ENCODE measurements at places on chromosomes 6 and 20.

DNA sequence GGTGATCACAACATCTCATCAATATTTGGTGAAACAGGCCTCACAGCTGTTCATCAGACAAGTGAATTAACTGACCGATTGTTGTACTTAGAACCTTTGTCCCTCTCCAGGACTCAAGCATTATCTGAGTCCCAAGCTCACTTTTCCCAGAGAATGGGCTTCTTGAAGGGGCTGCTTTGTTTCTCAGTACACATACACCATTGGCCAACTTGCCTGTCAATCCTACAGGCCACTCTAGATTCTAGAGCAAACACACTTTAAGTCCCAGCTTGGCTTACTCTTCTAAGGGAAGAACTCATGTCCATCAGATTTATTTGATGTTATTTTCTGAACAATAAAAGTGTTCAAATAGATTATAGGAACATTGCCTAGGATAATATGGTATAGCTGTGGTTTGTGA, 249.5 kb downstream of the BCKDHB start:
- DNase-seq, result no peak

DNA sequence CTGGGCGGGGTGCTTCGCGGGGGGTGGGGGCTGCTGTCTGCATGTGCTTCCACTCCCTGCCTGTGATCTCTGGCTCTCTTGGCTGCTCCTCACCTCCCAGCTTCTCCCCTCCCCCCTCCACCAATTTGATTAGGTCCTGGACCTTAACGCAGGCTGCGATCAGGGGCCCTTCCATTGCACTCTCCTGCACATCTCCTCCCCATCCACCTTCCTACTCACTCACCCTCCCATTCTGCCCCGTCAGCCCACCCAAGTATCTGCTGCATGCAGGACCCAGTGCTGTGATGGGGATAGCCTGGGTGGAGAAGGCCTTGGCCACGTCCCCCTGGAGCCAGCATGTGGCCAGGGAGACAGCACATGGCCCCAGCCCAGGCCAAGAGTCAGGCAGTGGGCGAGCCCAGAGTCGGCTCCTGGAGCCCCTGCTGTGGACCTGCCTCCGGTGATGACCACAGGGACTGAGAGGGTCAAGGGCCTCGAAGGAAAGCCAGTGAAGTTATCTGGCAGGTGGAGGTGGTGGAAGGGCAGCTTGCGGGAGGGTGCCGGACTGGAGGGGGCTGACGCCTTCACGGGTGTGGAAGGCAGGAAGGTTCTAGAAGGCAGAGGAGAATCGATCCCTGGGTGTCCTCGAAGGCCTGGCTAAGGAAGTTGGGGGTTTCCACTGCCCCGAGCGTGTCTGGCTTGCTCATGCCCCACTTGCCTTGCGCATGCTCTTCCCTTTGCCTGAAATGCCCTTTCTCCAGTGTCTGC, 40.7 kb downstream of the SRC start:
- no peak for DNase-seq

DNA sequence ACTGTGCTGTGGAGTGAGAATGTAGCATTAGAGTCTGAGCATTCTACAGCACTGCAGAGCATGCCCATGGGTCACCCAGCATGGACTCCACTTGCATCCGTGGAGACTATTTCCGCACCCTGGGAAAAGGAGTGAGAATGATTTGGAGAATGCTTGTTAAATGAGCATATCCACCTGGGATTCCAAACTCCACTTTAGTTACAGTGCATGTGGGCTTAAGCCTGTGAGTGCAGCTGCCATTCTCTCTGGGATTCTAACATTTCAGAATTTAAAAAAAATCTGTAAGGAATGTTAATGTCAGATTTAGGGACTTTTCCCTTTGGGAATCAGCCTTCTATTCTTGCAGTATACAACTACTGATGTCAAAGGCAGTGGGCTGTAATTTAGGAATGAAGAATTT, 33.4 kb downstream of the KIF25 start:
- no peak for DNase-seq

DNA sequence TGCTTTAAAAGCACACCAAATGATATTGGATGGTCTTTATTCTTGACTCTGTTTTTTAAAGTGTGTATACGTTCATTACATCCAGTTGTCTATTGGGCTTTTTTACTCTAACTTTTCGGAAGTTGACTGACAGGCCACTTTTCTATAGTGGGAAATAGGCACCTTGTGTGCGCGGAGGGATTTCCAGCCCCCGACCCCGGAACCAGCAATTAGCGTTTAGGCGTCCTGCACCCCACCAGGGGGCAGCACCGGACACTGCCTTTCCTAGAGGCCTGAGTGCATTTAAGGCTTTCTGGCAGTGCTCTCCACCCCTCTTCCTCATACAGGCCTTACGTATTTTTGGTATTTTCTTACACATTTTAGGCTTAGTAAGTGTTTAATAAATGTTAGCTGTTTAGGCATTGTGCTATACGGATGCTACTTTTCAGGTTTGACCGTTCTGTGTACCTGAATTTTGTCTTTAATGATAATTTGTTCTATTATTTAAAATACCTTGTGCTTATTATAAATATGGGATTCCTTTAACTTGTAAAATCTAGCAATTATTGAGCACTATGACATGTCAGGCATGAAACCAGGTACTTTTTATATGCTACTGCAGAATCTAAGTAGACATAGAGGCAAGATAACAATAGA, 231.8 kb downstream of the BCKDHB start:
- DNase-seq, result peak; percentile 61

DNA sequence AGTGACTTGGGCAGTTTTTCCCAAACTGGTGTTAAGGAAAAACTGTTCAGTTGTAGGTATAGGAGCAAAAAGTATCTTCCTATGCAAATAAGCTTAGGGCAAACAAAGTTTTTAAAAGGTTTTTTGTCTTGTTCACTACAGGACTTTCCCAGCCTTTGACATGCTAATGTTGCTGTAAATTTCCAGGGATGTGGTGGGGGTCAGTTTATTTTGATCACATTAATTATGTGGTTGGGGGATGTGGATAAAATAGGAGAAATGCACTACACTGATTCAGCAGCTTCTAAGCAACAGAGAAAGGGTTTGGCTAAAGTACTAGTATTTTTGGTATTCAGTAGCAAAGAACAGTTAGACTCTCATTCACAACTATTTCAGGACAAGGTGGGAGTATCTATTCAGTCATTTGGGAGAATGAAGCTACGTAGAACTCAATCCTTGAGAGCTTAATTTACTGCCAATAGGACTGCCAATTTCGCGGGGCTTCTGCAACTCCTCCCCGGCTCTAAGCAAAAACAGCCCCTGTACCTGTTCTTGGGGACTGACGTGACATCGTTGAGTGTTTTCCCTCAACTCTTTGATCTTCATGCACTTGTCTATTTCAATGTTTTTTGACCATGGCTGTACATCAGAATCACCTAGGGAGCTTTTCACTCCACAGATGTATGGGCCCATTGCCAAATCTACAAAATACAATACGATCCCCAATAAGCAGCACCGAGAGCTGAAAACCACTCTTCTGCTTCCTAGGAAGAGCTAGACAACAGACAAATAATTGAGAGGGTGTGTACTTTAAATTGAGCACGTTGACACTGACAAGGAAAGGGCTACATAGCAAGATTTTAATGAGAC, 94.8 kb upstream of the NHSL1 start:
- no peak for DNase-seq

- DNase-seq, result no peak
These were observed 23.7 kb downstream of the TRAM2 start for GRCh38 chr6:52553158-52553557.

DNA sequence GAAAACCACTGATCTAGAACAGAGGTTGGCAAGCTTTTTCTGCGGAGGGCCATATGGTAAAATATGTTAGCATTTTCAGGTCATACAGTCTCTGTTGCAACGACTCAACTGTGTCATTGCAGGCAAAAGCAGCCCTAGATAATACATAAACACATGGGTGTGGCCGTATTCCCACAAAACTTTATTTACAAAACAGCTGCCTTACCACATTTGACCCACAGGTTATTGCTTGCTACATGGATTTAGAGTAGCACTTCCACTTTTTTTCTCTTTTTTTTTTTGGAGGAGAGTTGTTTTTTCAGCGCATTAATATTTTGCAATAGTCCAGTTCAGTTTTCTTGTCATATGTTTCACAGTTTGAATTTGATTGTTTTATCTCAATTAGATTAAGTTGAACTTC, 2.5 kb upstream of the IGF2R start:
- no peak for DNase-seq

- DNase-seq, result no peak
These were observed 763 bp downstream of the KLC4 start for GRCh38 chr6:43060034-43060754.

GRCh38 chr6:10720265-10720959, 2.5 kb upstream of the TMEM14C start:
- DNase-seq, result no peak

GRCh38 chr6:82958551-82958950, 107.1 kb downstream of the UBE3D start:
- no peak for DNase-seq

- no peak for DNase-seq
These were observed 90.0 kb downstream of the ELOVL5 start for GRCh38 chr6:53258774-53259155.

DNA sequence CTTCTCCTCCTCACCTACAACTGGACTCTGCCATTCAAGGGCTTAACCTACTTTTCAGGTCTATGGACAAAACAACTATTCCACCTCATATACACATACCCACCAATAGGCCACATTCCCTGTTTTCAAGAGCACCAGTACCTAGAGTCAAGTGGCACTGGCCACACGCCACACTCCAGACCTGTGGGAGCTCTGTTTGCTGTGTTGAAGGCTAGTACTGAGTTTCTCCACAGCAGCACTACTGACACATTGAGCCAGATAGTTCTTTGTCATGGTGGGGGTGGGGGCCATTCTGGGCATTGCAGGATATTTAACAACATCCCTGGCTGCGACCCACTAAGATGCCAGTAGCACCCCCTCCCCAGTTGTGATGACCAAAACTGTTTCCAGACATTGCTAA, 84.1 kb downstream of the RALGAPA2 start:
- DNase-seq, result no peak

- DNase-seq, result no peak
These were observed 5.3 kb upstream of the RBM38 start for GRCh38 chr20:57385940-57386339.

DNA sequence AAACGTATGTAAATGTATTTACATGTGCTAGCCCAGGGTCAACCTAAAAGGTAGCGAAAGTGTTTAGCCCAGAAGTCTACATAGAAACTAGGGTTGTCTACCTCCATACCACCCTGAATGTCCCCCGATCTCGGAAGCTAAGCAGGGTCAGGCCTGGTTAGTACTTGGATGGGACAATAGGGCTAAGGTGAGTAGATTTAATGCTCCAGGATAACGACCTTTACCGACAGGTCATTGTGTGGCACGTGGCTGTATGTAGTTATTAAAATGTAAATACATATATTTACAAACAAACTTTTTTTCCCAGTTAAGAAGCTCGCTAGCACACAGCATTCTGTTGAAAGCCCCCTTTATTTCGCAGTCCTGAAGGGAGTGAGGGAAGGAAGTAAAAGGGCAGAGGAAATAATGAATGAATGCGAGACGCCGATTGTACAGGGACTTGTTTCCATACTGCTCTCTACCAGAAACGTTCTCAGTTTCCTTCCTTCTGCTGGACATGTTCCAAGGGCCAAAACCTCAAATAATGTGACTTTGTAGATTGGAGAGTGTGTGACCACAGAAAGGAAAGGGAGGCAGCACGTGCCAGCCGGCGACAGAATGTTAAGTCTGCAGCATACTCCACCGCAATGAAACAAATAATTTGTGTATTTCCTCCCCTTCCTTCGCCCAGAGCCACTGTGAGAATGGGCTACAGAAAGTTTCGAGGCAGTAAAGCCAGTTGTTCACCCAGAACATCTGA, 612 bp downstream of the ADAT2 start:
- DNase-seq, result peak; percentile 55

DNA sequence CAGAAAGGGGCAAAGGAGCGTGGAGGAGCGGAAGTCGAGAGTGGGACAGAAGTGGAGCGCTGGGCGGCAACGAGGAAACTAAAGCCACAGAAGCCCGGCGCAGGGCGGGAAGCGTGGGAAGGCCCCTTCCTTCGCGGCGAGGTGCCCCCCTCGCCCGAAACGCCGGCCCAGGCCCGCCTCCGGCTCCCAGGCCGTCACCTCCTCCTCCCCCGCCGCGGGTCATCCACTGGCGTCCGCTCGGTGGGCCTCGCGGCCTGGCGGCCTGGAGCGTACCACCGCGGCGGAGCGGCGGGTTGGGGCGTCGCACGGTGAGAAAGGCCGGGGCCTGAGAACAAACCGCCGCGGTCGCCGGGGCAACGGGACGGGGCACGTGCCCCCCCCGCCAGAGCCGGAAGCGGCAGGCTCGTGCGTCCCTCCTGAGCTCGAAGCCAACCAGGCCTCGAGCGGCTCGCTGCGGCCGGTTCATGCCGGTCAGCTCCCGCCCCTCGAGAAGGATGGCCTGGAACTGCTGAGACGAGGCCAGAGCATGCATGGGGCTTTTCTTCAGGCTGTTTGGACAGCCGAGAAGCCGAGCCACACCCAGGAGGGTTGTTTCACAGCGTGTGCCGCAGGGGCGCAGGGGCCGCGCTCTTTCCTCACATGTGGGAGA, at the start of gene TCP11:
Gene TCP11, minus strand, starts transcription at position 333 of the 649 bp plus-strand sequence. CDS start 469 bp downstream, outside the sequence.
- DNase-seq, result no peak

DNA sequence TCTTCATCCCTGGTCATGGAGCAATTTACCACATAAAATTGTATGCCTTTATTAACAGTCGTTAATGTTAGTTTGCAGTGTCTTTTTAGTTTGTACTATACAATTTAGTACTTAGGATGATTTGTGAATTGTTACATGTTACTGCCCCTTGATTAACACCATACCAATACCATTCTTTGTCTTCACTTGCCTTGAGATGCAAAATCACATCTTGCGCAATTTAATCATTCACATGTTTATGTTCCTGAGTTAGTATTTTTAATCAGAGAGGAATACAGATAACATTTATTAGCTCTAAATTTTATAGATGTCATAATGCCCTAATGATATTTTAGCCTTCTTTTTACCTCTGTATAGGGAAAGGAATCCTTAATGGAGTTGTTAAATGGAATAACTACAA, 114.1 kb downstream of the SCAF8 start:
- DNase-seq, result no peak

GRCh38 chr6:47319867-47320266, 10.2 kb upstream of the TNFRSF21 start:
- no peak for DNase-seq

GRCh38 chr20:42902509-42902908, 287.2 kb downstream of the PTPRT start:
- DNase-seq, result no peak

- DNase-seq, result no peak
These were observed 254.4 kb upstream of the IMPG1 start for GRCh38 chr6:76326871-76327270.

Data from pons (tissue), 1 donor.